A549 treated with GW870086 at 1 μM for 4 hours (cell line): ENCODE measurements at places on chromosomes 7 and 10. TPM values are rescaled to one million over a fixed set of nuclear protein-coding genes. Genes with fewer than 3 reads are reported as not detected.

Gene H2BK1
- not detected in 5 replicates for total RNA-seq

Gene CASTOR2
- 3.9 to 5.0 TPM (median 4.4 TPM) in 5 replicates for total RNA-seq

Gene LRRC18
- total RNA-seq = not detected in 5 replicates

Gene XRCC2
- total RNA-seq = 3.3 to 5.5 TPM (median 4.7 TPM) in 5 replicates

Gene PAX4
- total RNA-seq = not detected in 5 replicates

Gene TRIL
- total RNA-seq = not detected in 5 replicates

Gene UNCX
- total RNA-seq = not detected in 5 replicates

Gene PTF1A
- not detected in 5 replicates for total RNA-seq

Gene RFC2
- total RNA-seq = 48.5 to 60.7 TPM (median 56.3 TPM) in 5 replicates

Gene FAM131B
- 0.27 to 0.65 TPM (median 0.40 TPM) in 5 replicates for total RNA-seq

Gene CAMK1D
- total RNA-seq = 6.1 to 7.9 TPM (median 6.9 TPM) in 5 replicates

Gene PRLHR
- not detected in 5 replicates for total RNA-seq

Gene WNT2
- total RNA-seq = 0.09 to 0.47 TPM in 2 of 5 replicates, not detected in the others

Gene LGI1
- total RNA-seq = not detected in 5 replicates
